Activated CD4-positive, alpha-beta memory T cell treated with anti-CD3 and anti-CD28 coated beads for 36 hours (primary cell): ENCODE measurements at places on chromosomes 1 and 21.

- DNase-seq = peak; percentile 80
Measured at GRCh38 chr1:181166377-181167196, 78.1 kb downstream of the IER5 start.

- no peak for DNase-seq
Measured at GRCh38 chr1:57420981-57421785, 2.7 kb downstream of the DAB1 start.

DNA sequence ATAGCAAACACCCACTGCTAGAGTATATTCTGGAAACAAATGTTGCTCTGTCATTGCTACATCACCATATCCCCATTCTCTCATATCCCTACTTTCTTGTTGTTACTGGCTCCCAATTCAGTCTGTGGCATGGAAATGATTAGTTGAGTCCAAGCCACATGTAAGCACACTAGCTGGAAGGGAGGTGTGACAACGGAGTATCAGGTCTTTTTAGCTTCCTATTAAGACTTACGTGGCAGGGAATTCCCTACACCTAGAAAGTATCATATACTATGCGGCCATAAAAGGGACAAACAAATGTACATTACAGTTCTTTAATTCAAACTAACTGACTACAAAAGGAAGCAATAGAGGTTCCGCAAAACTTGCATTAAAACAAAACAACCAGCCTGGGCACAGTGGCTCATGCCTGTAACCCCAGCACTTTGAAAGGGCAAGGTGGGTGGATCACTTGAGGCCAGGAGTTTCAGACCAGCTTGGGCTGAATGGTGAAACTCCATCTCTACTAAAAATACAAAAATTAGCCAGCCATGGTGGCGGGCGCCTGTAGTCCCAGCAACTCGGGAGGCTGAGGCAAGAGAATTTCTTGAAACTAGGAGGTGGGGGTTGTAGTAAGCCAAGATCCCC lies 48.6 kb downstream of the INTS7 start:
- DNase-seq = no peak

DNA sequence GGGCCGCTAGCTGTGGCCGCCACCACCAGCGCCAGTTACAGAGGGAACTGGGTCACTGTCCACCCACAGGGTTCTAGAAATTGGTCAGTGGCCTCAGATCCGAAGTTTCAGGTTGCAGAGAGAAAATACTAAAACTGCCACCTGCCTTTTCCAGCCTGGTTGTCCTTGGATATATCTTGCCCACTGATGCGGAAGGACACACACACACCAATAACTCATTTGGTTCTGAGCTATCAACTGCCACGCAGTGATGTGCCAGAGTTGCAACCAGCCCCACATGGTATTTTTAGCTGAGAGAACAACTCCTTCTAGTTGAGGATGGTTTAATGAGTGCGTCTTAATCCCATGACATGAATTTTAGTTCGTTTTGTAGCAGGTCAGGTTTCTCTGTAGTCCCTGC lies 68.1 kb downstream of the SH3BGR start:
- no peak for DNase-seq

DNA sequence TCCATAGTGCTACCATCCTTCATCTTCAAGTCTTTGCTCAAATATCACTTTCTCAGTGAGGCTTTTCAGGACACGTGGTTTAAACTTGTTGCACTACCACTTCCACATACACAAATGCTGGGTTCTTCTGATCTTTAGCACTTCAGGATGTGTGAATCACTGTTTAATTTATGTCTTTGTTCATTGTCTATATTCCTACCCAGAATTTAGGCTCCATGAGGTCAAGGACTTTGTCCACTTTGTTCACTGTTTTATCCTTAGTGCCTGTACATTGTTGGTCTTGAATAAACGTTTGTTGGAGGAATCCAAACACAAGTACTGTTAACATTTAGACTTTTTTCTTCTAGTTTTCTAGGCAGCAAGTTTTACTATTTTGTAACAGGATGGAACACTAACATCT lies 42.6 kb upstream of the RALGPS2 start:
- no peak for DNase-seq

DNA sequence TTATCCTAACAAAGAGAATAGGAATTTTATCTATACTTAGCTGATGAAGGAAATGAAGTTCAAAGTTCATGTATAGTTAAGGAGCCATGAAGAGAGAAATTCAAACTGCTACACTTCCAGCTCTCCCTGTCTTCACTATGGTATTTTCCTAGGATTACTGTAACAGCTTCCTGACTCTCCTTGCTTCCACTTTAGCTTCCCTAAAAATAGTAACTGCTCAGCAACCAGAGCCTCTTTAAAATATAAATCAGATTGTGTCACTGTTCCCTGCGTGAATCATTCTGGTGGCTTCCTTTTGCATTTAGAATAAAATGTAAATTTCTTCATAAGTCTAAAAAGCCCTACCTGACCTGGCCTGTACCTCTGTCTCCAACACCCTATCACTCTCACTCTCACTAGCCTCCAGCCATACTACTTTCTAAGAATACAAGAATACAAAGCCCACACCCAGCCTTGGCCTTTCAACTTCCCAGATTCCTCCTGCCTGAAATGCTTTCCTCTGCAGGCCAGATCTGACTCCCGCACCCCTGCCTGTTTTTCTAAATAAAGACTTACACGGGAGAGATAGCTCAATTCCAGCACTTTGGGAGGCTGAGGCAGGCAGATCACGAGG lies 30.5 kb downstream of the OR10J1 start:
- no peak for DNase-seq

GRCh38 chr1:206145771-206146290 lies 28.6 kb upstream of the AVPR1B start:
- no peak for DNase-seq

GRCh38 chr1:35851132-35851869 lies 31.7 kb upstream of the AGO1 start:
- no peak for DNase-seq

DNA sequence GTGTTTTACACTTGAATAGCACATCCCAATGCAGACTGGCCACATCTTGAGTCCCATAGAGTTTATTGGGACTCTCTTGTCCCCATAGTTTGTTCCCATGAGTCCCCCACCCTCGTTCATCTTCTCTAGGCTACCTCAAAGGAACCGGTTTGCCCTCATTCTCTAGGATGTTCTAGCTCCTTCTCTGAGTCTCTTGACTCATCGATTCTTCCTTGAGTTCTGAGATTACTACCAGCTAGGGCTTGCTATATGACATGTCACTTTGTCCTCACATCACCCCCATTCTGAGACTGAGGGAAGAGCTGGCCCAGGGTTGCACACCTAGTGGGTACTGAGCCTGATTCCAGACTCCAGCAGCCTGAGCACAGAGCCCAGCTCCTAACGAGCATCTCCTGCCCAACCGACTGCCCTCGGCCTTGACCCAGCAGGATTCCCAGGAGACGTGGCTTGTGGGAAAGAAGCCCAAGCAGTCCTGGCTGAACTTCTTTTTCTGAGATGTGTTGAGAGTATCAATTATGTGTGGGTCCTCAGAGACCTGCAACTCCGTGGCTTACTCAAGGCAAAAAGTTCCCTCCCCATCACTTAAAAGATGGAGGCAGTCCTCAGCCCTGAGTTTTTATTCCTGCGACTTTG lies 42.0 kb downstream of the TMEM51 start:
- DNase-seq = no peak

GRCh38 chr1:231626951-231627614 lies 493 bp downstream of the DISC1 start:
- peak; percentile 70 for DNase-seq

GRCh38 chr1:8607906-8608305 lies 209.5 kb downstream of the RERE start:
- no peak for DNase-seq

DNA sequence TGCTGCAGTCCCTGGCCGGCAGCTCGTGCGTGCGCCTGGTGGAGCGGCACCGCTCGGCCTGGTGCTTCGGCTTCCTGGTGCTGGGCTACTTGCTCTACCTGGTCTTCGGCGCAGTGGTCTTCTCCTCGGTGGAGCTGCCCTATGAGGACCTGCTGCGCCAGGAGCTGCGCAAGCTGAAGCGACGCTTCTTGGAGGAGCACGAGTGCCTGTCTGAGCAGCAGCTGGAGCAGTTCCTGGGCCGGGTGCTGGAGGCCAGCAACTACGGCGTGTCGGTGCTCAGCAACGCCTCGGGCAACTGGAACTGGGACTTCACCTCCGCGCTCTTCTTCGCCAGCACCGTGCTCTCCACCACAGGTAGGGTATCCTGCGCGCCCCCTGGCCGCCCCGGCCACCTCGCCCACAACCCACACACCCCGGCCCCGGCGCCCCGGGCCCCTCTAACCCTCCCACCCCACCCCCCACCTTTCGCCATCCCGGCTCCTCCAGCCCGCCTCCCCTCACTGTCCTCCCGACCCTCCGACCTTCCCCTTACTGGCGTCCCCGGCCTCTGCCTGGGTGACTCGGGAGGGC lies 352 bp downstream of the KCNK1 start:
- DNase-seq = peak; percentile 40

DNA sequence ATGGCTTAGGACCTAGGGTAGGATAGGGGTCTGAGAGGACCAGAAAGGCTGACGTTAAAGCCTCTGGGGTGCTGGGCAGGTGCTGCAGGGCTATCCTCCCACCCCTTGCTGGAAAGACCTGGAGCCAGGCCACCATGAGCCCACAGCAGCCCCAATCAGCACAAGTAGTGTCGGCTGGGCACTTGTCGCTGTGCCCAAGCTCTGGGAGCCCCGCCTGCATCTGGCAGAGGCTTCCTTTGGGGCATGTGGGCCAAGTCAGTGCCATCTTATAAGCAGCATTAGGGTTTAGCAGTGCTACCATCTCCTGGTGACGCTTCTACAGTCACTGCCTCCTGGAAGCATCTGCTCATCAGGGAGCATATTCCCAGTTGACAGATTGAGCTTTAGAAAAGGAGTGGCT lies 31.3 kb downstream of the MAN1C1 start:
- peak; percentile 4 for DNase-seq

GRCh38 chr1:209685821-209686220 lies 10.6 kb downstream of the G0S2 start:
- DNase-seq = peak; percentile 61

GRCh38 chr1:22976461-22977243 lies 4.0 kb upstream of the LACTBL1 start:
- DNase-seq = peak; percentile 69

- no peak for DNase-seq
Measured at GRCh38 chr1:17067069-17067426, 13.2 kb upstream of the SDHB start.

DNA sequence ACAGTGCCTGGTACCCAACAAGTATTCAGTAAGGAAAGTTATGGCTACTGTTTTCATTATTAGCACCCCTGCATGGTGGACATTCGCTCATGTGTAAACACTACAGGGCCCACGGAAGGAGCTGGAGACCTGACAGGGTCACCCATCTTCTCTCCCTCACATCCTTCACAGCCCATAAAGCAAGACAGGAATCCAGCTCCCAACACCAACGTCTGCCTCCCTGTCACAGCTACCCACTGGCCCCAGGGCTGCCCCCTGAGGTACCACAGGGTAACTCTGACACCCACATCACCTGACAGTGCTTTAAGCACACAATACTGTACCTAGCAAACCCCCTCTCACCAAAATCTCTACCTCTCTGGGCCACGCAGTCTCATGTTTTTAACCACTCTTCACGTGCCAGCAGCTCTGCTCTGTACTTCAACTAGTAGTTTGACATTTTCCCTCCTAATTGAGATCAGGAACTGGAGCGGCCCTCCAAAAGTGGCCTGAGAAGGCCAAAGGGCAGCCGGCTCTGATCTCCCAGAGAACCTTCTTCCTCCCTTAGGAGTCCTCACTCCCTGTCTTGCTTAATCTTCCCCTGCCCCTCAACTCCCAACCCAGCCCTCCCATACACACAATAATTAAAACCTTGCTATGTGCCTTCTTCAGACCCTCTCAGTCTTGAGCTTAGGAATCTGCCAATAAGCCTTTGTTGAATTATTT lies 76.8 kb downstream of the CD34 start:
- no peak for DNase-seq

DNA sequence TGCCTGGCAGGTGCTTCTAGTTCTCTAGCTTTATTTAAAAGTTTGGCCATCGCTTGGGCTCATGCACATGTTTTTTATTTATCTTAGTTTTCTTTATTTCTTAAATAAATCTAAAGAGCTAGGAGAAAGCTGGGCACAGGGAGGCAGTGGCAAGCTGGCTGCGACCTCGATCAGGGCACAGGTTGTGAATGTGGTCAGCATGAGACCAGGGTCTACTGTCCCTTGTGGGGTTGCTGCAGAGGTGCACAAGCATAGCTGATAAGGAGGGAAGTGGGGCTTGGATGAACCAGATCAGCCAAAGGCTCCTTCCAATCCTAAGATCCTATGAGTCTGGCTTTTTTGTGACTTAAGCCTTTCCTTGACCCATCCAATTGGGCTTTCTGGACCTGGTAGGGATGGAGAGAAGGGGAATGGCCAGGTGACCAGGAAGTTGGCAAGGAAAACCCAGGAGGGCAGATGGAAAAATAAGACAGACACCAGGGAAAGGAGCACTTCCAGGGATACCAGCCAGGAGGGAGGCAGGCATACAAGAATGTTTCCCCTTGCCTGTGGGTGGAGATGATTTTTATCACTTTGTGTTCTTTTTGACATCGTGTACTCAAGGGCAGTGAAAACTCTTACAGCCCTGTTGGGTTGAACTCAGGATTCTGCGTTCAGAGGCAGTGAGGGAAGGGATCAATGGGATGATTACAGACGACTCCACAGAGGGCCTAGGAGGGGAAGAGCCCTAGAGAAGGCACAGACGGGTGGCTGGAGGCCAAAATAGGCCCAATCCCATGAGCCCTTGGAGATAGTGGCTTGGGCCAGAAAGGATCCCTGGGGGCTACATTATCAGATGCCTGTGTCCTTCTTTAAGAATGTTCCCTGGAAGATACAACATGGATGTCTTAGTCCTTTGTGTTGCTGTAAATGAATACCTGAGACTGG lies 8.5 kb downstream of the CYP4B1 start:
- DNase-seq = no peak

DNA sequence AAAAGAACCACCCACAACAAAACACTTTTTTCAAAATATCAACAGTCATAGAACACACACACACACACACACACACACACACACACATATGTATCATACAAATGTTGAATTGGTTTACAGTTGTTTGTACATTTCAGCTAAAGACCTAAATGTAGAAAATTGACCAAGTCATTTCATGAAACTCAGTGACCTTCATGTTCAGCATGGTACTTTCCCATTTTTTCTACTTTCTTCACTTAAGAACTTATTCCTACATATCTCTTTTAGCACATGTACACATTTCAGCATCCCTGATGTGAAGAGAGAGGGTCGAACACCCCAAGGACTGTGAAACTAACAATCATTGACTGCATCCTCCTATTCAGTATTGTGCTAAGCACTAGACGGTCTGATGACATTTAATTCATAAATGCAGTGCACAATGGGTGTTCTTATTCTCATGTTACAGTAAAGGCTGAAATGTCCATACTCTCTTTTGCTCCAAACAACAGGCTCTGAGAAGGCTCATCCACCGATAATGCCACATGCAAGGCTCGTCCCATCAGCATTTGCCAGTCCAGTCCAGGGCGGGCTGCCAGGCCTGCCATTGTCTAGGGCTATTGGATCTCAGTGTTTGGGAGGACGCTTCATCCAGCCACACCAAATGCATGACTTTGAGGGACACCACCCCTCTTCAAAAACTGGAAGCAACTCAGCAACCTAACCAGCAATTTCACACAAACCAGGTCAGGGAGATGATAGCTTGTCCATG lies 150.1 kb upstream of the RUNX1 start:
- no peak for DNase-seq
